NCI-H1436 (cell line): ENCODE measurements at places on chromosomes 11 and 22.

DNA sequence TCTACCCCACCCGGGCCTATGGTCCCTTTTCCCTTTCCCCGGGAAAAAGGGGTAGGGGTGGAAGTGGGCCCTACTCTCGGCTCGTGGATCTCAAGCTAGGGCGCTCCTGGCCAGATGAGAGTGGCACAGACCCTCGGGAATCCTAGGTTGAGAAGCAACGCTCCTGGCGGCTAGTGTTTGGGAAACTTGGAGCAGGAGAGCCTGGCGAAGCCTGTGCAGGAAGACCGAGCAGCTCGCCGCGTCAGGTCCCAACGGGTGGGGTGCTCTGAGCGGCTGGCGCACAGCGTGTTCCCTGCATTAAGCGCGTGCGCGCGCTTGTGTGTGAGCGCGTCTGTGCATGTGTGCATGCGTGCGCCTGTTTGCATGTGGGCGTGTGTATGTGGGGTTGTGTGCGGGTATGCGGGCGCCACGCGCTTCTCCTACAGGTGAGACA is 7.1 kb upstream of the FLI1 start:
- no peak for DNase-seq

- DNase-seq, result no peak
Observed at GRCh38 chr11:119343726-119344125, 2.8 kb downstream of the MFRP start.

- no peak for DNase-seq
Observed at GRCh38 chr11:97201743-97202612, 812.2 kb downstream of the JRKL start.

- no peak for DNase-seq
Observed at GRCh38 chr22:16957781-16958180, 50.2 kb downstream of the GAB4 start.

DNA sequence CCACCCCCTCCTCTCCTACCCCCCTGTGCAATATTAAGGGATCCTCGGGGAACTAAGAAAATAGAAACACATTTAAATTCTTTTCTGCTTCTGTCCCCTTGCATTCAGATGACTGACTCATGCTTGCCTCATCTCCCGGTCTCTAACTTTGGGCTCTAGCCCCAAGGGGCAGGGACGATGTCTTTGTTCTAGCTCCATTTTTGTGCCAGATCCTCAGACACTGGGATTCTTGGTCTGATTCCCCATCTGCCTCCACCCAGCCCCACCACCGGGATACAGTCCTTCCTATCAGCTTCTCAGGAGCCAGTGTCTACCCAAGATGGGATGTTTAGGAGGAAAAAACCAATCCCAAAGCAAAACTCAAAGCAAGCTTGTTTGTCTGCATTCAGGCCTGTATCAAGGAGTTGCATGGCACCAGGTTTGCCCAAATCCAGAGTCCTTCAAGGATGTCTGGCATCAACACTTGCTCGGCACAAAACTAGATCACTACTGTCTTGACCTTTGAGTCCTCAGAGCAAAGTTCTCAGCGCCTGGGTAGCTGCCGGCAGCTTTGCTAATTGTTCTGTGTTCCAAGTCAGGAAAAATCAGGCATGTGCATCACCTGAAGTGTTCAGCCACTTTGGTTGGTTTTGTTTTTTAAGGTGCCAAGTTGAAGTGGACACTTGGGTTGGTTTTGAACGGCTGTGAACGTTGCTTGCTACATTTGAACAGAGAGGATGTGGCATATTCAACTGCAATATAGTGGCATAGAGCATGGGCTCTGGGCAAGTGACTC is 212.8 kb downstream of the DSCAML1 start:
- DNase-seq, result no peak
